ENCODE measurements at places on chromosomes 7 and 10. TPM values are rescaled to one million over a fixed set of nuclear protein-coding genes. Genes with fewer than 3 reads are reported as not detected.

DNA sequence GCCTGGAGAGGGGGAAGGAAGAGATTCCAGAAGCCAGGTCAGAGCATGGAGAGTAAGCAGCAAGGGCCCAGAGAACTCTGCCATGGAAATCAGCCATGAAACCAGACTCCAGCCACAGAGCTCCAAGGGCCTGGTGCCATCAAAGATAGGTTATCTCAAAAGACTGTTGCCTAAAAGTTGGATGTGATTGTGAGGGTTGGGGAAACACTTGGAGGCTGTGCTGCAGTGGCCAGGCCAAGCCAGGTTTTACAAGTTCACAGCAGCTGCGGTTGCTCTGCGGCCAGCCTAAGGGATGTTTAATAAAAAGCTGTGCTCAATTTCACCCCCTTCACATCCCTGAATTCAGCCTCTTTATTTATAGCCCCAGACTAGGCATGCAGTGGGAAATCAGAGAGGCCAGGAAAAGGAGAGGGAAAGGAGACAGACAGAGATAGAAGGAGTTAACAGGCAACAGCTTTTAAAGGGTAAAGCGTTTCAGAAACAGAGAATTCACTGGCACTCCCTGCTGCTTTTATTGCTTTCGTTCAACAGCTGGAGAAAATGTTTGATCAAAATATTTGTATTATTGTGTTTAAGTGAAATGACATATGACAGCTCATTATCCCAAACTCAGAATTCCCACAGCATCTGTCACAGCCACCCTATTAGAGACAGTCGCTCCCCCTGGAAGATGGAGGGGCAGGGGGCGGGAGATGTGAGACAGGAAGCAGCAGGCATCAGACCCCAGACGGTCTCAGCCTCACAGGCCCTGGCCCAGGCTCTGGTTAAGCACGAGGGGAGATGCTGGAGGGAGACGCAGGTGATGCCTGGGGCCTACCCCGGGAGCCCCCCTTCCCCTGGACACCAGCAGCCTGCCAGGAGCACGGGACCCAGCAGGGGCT is 140.1 kb downstream of the GLI3 start:
- DNase-seq = no peak

- no peak for DNase-seq
Observed at GRCh38 chr7:5012985-5013384, 32.7 kb upstream of the RBAK start.

DNA sequence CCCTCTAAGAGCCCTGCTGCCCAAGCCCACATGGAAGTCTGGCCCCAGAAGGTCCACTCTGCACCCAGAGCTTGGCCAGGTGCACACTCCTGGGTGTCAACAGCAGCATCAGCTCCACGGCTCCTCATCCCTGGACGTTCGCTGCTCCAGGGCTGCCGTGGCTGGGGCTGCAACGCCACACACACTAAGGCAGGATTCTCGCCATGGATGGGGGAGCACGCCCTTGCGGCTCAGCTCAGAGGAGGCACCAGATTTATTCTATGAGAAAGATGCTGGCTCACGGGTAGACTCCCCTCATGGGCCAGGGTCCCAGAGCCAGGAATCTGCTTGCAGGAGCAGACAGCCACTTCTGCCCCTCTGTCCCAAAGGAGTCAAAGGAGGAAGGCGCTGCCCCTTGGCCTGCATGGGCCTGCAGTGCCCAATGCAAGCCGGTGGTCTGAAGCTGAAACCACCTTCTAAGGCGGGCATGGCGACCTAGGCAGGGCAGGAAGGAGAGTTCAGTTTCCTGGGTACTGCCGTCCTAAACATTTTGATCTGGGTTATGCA is 42.1 kb downstream of the CFAP46 start:
- no peak for DNase-seq

DNA sequence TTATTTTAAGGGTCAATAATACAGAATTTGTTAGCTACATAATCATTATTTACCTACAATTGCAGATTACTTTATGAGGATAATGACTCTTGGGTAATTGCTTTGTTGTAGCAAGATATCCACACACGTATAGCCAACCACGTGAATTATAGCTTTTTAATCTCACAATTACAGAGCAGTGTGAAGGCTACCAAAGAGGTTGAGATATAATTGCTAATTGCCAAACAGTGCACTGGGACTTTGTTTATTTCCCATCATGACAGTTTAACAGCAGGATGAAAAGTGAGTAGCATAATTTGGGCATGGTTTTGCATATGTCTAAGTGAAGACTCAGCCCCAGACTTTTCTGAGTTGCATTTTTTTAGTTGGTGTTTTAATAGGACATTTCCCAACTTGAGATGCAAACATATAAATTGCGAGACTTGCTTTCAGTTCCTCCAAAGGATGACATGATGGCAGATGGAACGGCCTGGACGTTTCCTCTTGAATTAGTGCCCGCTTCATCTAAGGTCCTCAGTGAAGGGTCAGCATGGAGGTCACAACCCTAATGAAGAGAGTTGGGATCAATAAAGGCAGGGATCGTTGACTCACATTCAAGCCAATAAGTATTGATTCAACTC is 180.7 kb upstream of the GPR26 start:
- no peak for DNase-seq

GRCh38 chr7:92898798-92899197 is 62.4 kb upstream of the CDK6 start:
- no peak for DNase-seq

GRCh38 chr10:100688201-100688600 is 57.2 kb upstream of the PAX2 start:
- no peak for DNase-seq

- no peak for DNase-seq
Observed at GRCh38 chr7:148625342-148625741, 34.8 kb downstream of the C7orf33 start.

DNA sequence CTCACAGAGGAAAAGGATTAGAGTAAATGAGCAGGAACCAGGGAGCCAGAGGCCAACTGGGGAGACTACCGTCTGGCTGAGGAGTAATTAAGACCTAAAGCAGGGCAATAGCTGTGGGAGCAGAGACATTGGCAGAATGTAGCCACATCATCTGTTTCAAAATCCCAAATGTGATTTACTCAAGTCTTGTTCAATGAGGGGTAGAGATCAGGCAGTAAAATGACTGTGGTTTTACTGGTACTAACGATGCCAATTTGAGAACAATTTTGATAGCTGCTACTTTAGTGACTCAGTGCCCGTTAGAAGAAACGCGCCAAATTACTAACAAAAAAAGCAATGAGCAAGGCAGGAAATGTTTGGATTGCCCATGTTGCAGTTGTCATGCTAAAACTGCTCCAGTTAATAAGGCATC is 12.7 kb upstream of the MIOS start:
- no peak for DNase-seq

DNA sequence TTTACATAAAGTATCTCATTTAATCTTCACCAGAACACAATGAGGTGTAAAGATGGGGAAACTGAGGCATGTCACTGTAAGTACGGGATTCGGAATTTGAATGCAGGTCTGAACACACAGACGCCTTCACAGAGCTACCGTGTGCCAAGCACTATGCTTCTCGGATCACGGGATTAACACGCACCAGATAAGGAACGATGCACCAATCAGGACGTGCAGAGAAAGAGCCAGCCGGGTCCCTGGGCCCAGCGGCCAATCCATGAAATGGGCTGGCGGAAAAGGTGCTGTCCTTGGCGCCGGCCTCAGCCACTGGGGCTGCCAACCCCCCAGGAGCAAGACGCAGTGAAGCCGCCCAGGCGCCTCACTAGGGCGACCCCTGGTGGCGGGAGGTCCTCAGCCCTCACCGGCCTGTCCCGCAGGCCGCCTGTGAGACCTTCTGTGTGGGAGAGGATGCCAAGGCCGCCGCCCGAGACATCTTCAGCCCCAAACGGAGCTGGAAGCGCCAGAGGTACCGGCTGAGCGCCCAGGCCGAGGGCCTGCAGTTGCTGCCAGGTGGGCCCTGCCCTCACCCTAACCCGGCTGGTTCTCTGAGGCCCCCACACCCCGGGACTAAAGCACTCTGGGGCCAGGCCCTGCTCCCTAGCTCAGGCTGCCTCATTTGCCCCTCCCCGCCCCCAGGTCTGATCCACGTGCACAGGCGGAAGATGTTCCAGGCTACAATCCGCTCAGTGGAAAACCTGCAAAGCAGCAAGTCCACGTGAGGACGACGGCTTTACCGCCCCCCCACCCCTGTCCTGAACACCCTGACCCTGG is 15.6 kb downstream of the ATG9B start:
- DNase-seq = no peak

- no peak for DNase-seq
Observed at GRCh38 chr10:60974463-60975149, 30.6 kb upstream of the RHOBTB1 start.

DNA sequence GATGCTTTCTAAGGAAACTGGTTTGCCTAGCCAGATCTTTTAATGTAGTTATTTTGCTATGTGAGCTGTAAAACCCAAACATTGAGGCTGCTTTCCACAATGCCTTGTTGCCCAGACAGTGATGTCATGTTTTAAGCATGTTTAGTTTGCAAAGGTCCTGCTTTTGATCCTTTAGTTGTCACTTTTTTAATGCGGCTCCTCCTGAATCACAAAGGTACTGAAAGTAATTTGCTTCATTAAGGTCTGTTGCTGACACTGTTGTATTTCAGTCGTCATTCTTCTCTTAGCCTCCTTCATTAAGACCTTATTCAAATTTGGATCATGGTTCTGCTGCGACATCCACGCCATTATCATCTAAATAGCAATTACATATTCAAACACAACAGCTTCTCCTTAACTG is 10.6 kb downstream of the RPA3 start:
- no peak for DNase-seq

DNA sequence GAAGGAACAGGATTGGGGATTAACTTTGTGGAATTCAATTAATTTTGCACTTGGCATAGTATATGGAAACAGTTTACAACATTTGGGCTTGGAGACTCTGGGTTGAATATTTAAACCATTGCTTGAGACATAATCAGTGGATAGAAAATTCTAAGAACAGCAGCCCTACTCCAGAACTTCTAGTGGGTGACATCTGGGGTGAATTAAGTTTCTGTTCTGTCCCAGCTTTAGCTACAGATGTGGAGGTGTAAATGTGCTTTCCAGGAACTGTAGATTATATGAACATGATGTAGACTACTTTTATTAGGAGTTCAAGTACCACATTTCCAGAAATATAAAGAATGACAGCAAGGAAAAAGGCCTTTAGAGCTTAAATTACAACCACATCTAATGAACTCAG is 51.9 kb upstream of the SKAP2 start:
- no peak for DNase-seq

- DNase-seq = no peak
Observed at GRCh38 chr7:39620486-39620885, 2.9 kb upstream of the RALA start.

DNA sequence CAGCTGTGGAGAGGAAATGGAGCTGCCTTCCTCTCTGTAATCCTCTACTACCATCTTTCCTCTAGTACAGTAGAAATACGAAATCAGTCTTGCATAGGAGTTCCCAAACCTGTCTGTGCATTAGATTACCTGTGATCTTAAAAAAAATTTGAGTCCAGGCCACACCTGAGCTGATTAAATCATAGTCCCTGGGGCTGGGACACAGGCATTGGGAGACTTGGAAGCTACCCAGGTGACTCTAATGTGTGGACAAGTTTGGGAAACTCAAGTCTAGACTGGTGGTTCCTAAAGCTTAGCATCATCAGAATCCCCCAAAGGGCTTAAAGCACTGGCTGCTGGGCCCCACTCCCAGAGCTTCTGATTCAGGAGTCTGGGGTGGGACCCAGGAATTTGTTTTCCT is 152.7 kb upstream of the GLI3 start:
- no peak for DNase-seq

GRCh38 chr7:11203224-11203623 is 229.6 kb downstream of the PHF14 start:
- DNase-seq = no peak

- no peak for DNase-seq
Observed at GRCh38 chr10:95560278-95561176, 644 bp downstream of the SORBS1 start.

- no peak for DNase-seq
Observed at GRCh38 chr10:87860816-87861403, 2.4 kb downstream of the KLLN start.

GRCh38 chr10:17216217-17216900 is 11.7 kb upstream of the VIM start:
- DNase-seq = no peak

DNA sequence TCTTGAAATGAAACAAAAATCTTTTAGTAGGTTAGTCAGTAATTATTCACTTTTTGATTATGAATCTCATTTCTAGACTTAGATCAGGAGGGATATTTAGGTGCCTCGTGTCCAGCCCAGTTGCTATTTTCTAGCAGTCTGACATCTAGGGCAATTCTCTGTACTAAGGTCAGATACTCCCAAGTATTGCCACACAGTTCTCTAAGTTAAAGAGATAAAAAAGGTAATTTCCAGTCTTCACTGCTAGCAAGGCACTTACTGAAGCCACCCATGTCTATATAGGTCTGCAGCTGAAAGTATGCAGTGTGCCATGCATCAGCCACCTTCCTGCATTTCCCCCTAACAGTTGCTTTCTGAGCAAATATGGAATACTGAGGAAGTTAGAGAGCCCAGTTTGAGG is 83.4 kb downstream of the PON1 start:
- DNase-seq = no peak

DNA sequence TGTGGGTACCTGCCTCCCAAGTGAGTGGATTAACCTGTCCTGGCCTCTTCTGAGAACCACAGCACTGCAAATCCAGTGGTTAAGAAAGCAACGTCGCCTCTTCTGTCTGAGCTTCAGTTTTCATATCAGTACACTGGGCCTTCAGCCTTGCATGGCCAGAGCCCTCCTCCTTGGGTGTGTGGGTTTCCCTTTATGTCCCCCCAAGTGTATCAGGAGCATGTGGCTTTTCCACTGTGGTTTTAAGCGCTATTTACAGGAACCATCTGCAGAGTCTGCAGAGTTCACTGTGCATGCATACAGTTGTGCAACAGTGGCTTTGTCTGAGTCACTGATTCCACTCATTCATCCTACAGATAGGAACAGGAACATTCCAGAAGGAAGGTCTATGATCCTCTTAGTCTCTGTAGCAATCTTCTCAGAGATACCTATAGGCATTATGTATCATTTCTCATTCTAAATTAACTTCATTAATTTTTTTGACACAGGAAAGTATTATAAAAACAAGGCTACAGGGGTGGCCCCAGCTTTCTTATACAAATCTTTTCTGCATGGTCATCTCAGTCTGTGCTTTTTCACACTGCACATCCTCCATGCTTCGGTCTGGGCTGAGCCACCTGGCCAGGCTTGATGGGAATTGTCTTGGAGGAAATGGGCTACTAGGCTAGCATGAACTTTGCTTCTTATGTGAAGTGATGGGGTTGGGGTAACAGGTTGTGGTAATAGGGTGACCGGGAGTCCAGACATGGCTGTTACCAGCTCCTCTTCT is 17.1 kb downstream of the MBL2 start:
- DNase-seq = no peak

The FLNC gene
- 18.6 TPM for polyA plus RNA-seq

The GSTO2 gene
- polyA plus RNA-seq = 24.8 TPM

The SPOCK2 gene
- polyA plus RNA-seq = 147 TPM

The SHH gene
- 2.2 TPM for polyA plus RNA-seq

The TRIP6 gene
- polyA plus RNA-seq = 108 TPM

The ADAM12 gene
- polyA plus RNA-seq = 26.3 TPM

The DYDC2 gene
- 1.4 TPM for polyA plus RNA-seq

The ZNF804B gene
- polyA plus RNA-seq = 0.21 TPM

The KNDC1 gene
- polyA plus RNA-seq = 5.1 TPM

The KAZALD1 gene
- 12.5 TPM for polyA plus RNA-seq

The HECW1 gene
- polyA plus RNA-seq = 6.9 TPM

The FBXW4 gene
- 54.1 TPM for polyA plus RNA-seq

The FAM131B gene
- polyA plus RNA-seq = 2.7 TPM

The UCN3 gene
- polyA plus RNA-seq = 2.5 TPM
